Testis (tissue), 5 donors: ENCODE measurements at places on chromosomes 5 and 9. TPM values are rescaled to one million over a fixed set of nuclear protein-coding genes. Genes with fewer than 3 reads are reported as not detected.
A peak's percentile ranks its signal among the peaks of the same experiment; 100 is the strongest.

- DNase-seq, result no peak
These were observed 187.8 kb upstream of the VCAN start for GRCh38 chr5:83283761-83284160.

DNA sequence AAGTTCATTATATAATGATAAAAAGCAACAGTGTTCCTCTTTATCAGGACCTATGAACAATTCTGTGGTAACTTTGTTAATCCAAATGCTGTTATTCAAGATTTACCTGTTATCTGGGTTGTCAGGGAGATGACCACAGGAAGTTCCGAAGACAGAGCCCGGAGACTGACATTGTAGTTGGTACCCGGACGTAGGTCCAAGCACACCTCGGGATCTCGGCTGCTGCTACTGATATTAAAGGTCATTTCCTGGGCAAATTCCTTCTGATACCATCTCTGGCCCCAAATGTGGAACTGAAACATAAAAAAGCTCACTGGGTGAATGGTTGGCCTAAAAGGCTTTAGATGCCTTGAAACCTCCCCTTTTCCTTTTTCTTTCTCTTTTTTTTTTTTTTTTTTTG, 96.7 kb downstream of the SUSD1 start:
- DNase-seq, result no peak

DNA sequence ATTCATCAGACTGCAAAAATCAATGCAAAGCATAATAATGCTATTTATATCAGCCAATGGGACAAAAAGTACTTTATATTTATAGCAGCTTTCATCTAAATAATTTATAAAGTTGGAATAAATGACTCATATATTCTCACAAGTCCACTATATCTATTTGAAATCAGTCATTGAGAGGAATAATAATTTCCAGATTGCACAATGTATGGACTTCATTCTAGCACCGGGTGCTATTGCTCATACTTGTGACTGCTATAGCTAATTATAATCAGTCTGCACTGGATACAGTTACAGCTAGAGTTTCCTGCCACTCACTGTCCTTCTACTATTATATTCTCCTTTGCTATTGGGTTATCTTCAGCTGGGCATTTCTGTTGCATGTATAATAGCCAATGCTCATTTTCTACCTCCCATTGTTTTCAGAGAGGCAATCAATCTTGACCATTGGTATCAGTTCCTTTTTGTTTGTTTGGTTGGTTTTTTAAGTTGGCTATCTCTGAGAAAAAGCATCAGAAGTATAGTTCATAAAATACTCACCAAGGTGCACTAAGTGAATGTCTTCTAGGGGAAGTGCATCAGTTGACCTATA, 1.9 kb downstream of the CDH18 start:
- DNase-seq, result no peak

DNA sequence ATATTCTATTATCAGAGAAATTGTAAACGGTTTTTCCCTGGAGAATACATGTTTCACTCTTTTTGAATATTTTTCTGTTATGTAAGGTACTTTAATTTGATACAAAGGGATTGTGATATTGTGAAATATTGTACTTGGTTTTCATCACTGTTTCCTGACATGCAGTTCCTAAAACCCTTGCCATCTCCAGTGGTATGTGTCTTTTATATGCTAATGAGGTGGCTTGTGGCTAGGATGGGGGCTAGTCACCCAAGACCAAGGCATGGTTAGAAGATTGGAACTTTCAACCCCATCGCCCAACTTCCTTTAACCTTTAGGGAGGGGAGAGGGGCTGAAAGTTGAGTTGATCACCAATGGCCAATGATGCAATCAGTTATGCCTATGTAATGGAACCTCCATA, 160.6 kb downstream of the TAF11L14 start:
- no peak for DNase-seq

DNA sequence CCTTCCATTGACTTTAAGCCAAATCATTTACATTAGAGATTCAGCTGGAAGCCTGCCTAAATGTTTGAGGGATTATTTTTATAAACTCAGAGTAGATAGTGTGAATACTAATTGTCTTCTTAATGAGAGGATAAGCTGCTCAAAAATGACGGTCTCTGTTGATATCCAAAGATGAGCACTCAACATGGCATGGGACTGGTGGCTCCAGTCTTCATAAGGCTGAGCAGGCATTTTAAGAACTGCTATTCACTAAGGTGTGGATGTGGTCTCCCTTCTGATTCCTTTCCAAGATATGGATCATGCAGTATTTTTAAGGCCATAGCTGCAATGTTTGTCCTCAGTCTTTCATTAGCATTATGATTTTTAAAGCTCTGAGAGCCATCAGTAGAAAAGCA, 377.5 kb upstream of the RIOK2 start:
- no peak for DNase-seq

GRCh38 chr5:171770153-171770552, 15.5 kb upstream of the SMIM23 start:
- DNase-seq, result no peak

- no peak for DNase-seq
These were observed 30.6 kb upstream of the IL6ST start for GRCh38 chr5:56025151-56025885.

DNA sequence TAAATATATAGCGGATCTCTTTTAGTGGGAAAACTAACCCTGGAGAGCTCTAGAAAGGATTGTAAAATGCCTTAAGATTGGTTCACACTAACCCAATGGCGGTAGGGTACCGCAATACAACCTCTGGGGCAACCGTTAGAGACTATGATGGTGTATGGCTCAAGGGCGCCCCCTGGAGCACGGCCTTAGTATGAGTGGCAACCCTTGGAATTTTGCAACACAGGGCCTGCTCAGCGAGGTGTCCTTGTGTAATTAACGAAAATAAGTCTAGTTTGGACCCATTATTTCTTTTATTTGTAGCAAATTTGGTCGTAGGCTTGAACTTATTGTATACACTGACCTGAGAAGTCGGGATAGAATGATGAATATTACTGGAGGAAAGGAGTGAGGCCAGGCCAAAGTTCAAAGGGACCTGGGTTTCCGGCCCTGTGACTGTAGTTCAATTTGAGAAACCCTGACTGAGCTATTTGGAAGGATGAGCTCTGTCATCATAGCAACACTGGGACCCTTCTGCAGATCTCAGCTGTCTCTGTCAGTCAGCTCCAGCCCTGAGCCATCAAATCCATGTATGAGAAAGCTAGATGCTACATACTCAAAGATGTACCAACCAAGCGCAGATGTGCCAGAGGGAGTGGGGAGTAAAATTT, 54.8 kb downstream of the CAMK4 start:
- peak; percentile 85 for DNase-seq

DNA sequence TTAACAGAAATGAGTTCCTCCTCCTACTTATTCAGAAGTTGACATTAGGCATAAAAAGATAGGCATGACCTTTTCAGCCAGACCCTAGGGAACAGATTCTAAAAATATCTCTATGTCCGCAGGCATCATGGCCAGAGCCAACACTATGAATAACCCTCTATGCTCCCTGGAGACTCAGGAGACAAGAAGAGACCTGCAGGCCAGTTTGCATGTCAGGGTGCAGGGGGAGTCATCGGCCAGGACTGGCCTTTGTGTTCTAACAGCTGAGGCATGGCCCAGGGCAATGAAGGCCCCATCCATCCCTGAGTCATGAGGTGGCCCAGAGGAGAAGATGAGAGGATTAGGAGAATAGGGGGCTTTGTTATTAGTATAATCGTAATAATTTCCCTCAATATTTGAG, 93.8 kb downstream of the TMEM215 start:
- DNase-seq, result no peak

GRCh38 chr9:114386886-114387679, 699 bp downstream of the AKNA start:
- DNase-seq, result no peak

DNA sequence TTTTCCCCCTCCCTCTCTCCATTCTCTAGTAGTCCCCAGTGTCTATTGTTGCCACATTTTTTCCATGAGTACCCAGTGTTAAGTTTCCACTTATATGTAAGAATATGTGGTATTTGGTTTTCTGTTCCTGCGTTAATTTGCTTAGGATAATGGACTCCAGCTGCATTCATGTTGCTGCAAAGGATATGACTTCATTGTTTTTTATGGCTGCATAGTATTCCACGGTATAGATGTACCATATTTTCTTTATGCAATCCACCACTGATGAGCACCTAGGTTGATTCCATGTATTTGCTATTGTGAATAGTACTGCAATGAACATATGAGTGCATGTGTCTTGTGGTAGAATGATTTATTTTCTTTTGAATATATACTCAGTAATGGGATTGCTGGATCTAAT, 77.4 kb upstream of the MEGF10 start:
- no peak for DNase-seq

C1QTNF3 gene
- polyA plus RNA-seq, result 31.3 TPM

COL27A1 gene
- polyA plus RNA-seq, result 9.3 TPM

KLHL9 gene
- polyA plus RNA-seq, result 12.7 TPM

LRRC19 gene
- 0.38 TPM for polyA plus RNA-seq

ITK gene
- polyA plus RNA-seq, result 3.8 TPM
